ENCODE measurements at places on chromosomes 4 and X. TPM values are rescaled to one million over a fixed set of nuclear protein-coding genes. Genes with fewer than 3 reads are reported as not detected.

GRCh38 chr4:113584407-113585150, 177.0 kb downstream of the CAMK2D start:
- no peak overlapping the region for H3K4me3 ChIP-seq
- H3K27ac ChIP-seq: 0 out of 2 replicates have a peak overlapping the region, but pooled peaks have one; percentile 12
- no peaks in the 10 kb centered on the region for H3K27me3 ChIP-seq
- no peak for DNase-seq
- no peaks in the 10 kb centered on the region for H3K36me3 ChIP-seq

DNA sequence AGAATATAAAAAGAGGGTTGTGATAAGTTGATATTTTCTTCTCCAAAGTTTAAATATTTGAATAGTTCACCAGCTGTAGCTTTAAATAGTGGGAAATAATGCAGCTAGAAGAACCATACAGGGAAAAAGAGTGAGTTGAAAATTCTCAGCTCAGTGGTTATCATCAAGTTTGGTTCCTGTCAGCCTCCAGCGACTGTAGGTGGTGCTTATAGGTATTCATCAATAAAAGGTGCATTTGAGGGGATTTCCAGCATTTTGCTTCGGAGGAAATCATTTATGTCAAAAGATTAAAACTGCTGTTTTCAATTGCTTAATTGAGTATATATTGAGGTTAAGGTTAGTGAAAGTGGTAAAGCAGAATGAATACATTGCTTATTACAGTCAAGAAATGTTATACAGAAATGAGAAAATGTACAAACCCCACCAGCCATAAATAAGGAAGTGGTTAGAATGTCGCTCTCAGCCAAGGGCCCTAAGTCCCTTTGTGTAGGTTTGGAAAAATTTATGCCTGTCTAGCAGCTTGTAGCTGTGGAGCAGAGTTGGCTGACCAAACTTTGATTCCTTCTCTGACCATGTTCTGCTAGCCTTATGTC, 532.9 kb upstream of the FTHL17 start:
- no peak for DNase-seq
- 0 out of 2 replicates have a peak, but pooled peaks cover 9% of the 10 kb centered on the region for H3K4me1 ChIP-seq
- H3K27ac ChIP-seq: no peak overlapping the region
- no peak overlapping the region for H3K4me3 ChIP-seq

DNA sequence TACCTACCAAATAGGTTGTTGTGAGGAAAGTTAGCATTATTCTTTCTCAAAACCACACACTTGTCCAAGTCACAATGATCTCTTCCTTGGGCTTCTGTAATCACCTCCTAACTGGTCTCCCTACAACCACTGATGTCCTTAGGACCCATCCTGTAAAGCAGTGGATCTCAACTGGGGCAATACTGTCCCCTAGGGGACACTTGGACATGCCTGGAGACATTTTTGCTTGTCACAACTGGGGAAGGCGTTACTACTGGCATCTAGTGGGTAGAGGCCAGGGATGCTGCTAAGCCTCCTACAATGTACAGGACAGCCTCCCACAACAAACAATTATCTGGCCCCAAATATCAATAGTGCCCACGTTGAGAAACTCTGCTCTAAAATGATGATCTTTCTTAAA, 118.7 kb upstream of the AP1S2 start:
- no peak overlapping the region for H3K27ac ChIP-seq
- H3K27me3 ChIP-seq: no peaks in the 10 kb centered on the region
- no peak overlapping the region for H3K4me3 ChIP-seq
- peak; percentile 4 for DNase-seq
- no peaks in the 10 kb centered on the region for H3K36me3 ChIP-seq
- H3K4me1 ChIP-seq: no peaks in the 10 kb centered on the region

DNA sequence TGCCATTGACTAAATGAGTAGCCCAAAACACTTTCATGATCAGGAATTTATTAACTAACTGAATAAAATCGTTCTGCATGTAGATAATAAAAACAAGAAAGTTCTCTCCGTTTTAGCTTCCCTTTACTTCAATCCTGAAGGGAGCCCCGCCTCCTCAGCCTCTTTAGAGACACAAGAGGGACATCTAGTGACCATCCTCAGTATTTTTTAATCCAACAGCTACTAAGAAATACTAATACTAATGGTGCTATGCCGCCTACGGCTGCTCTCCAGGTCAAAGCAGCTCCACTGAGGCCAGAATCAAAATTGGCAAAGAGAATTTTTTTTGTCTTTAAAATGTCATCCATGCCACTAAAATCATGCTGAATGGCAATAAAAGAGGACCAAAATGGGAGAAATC, 3.2 kb upstream of the PCDH19 start:
- no peaks in the 10 kb centered on the region for H3K27me3 ChIP-seq
- H3K27ac ChIP-seq: no peak overlapping the region
- no peaks in the 10 kb centered on the region for H3K36me3 ChIP-seq
- no peak overlapping the region for H3K4me3 ChIP-seq
- H3K4me1 ChIP-seq: no peaks in the 10 kb centered on the region

- H3K36me3 ChIP-seq: no peaks in the 10 kb centered on the region
- no peak overlapping the region for H3K27ac ChIP-seq
- H3K27me3 ChIP-seq: no peaks in the 10 kb centered on the region
- no peak for DNase-seq
- no peaks in the 10 kb centered on the region for H3K4me1 ChIP-seq
Measured at GRCh38 chrX:98263135-98263534, 1379.4 kb downstream of the RPA4 start.

DNA sequence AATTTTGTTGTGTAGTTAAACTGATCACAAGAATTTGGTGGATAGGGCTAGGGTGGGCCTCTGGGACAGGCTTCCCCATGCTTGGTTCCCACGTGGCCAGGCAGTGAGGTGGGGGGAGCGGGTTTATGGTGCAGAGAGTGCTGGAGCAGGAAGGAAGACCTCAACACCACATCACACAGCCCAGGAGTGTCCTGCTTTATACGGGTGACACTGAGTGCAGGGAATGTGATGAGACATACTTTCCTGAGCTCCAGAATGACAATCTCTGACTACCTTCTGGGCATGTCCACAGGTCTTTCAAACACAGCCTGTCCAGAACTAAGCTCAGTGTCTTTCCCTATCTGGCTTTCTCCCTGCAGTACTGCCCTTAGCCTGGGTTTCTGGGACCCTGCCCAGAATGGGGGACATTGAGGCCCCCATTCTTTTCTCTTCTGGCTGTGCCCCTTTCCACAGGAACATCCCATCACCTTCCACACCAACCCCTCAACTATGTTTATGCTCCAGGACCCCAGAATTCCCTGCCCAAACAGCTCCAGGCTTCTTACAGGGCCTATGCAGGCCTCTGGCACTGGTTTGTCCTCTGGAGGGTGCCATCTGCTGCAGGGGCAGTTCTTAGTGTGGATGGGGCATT, 36.5 kb upstream of the RASL11B start:
- no peaks in the 10 kb centered on the region for H3K27me3 ChIP-seq
- peaks cover 19% of the 10 kb centered on the region for H3K4me1 ChIP-seq
- H3K27ac ChIP-seq: no peak overlapping the region
- no peak overlapping the region for H3K4me3 ChIP-seq
- no peaks in the 10 kb centered on the region for H3K36me3 ChIP-seq

- no peaks in the 10 kb centered on the region for H3K27me3 ChIP-seq
- H3K36me3 ChIP-seq: no peaks in the 10 kb centered on the region
- H3K27ac ChIP-seq: no peak overlapping the region
- H3K4me3 ChIP-seq: no peak overlapping the region
- DNase-seq: no peak
Measured at GRCh38 chr4:8179074-8179473, 20.0 kb upstream of the SH3TC1 start.

DNA sequence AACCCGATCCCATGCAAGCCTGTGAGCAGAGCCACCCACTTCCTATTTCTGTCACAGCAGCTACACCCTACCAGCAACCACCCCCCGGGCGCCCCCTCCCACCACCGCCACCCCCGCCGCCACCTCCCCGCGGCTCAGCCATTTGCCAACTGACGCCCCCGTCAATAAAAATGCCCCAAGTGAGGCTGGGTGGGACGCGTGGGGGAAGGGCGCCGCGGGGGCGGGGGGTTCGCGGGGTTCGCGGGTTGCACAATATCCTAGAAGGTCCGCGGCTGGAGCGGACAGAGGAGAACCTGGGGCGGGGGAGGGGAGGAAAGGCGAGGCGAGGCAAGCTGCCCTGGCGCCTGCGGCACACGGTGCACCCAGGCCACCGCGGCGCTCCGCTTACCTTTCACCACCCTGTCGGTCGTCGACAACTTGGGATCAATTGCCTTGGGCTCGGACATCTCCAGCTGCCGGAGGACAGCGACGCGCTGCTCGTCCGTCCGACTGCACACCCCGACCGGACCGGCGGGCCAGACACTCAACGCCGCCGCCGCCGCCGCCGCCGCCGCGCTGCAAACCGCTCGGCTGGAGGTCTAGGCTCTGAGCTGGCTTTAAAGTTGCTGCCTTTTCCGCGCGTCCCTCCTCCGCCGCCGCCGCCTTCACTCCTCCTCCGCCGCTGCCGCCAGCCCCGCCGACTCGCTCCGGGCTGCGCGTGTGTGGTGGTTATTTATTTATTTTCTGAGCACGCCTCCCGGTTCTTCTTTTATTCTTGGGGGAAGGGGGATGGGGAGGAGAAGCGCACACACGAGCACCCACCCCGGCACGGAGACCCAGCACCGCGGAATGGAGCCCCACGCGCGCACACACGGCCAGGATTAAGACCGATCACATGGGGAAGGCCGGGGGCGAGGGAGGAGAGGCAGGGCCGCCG, 717 bp downstream of the PPP3CA start:
- H3K4me1 ChIP-seq: peaks cover 30% of the 10 kb centered on the region
- peak; percentile 35 for DNase-seq
- no peaks in the 10 kb centered on the region for H3K36me3 ChIP-seq
- H3K27ac ChIP-seq: peak overlapping the region; percentile 38

DNA sequence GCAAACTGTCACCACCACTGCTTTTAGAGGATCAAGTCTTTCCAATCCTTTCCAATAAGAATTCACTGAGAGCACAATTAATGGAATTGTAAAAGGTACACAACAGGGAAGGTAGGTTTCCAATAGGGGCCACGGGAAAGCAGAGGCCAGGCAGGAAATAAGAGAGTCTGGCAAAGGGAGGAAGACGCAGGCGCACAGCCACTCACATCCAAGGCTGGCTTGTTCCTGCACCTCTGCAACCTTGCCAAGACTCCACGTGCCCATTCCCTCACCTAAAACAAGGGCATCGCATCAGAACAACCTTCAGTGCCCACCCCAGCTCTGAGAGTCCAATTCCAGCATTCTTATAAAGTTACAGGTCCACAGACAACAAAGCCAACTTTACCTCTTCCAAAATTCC, 81.2 kb downstream of the AFAP1 start:
- H3K4me1 ChIP-seq: 0 out of 2 replicates have a peak, but pooled peaks cover 5% of the 10 kb centered on the region
- no peak overlapping the region for H3K4me3 ChIP-seq
- 0 out of 2 replicates have a peak, but pooled peaks cover 7% of the 10 kb centered on the region for H3K36me3 ChIP-seq
- no peak for DNase-seq

- peak overlapping the region; percentile 69 for H3K4me3 ChIP-seq
- DNase-seq: peak; percentile 41
- peak overlapping the region; percentile 83 for H3K27ac ChIP-seq
- H3K4me1 ChIP-seq: peaks cover 15% of the 10 kb centered on the region
- no peaks in the 10 kb centered on the region for H3K36me3 ChIP-seq
Measured at GRCh38 chr4:153204728-153205648, 745 bp downstream of the TRIM2 start.

DNA sequence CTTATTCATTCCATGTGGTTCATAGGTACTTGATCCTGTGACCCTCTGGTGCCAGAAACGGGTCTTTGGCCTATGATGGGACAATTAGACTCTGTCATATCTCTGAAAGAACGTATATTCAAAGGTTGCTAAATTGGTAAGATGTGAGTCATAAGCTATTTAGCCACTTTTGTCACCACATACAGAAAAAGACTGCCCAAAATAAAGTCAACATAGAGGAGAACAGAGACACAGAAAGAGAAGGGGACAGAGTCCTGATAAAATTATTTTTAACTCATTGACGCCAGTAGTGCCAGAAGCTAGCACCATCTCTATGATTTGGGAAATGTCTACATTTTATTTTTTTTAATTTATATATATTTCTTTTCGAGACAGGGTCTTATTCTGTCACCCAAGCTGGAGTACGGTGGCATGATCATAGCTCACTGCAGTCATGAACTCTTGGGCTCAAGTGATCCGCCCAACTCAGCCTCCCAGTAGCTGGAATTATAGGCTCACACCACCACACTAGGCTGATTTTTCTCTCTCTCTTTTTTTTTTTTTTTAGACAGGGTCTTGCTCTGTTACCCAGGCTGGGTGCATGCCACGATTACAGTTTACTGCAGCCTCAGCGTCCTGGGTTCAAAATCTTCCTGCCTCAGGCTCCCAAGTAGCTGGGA, 92.1 kb upstream of the COX18 start:
- H3K36me3 ChIP-seq: 0 out of 2 replicates have a peak, but pooled peaks cover 3% of the 10 kb centered on the region
- H3K27me3 ChIP-seq: no peaks in the 10 kb centered on the region
- H3K4me1 ChIP-seq: no peaks in the 10 kb centered on the region
- H3K4me3 ChIP-seq: no peak overlapping the region
- H3K27ac ChIP-seq: no peak overlapping the region
- DNase-seq: no peak

DNA sequence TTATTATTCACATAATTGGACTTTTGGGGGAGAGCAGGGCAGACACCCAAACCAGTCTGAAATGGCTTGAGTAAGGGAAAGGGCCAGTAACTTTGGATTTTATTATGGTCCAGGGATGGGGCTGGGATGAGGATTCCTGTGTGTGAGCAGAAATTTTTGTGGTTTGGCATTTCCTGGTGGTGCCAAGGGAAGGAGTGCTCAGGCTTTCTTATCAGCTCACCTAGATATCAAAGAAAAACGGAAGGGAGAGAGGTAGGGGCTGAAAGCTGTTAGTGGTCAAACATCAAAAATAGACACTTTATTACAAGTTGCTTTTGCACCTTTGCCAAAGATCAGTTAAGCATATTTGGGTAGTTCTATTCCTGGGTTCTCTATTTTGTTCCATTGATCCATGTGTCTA, 128.5 kb upstream of the DIPK2B start:
- no peak overlapping the region for H3K4me3 ChIP-seq
- no peak for DNase-seq
- no peaks in the 10 kb centered on the region for H3K36me3 ChIP-seq
- no peaks in the 10 kb centered on the region for H3K27me3 ChIP-seq
- no peak overlapping the region for H3K27ac ChIP-seq

- H3K4me3 ChIP-seq: peak within 1 kb of the TSS; percentile 95
- DNase-seq: peak; percentile 80
- no peak within 1 kb of the TSS for H3K27ac ChIP-seq
- peaks cover 20% of the 10 kb centered on the region for H3K4me1 ChIP-seq
- no peaks in the 10 kb centered on the region for H3K27me3 ChIP-seq
- no peaks in the 10 kb centered on the region for H3K36me3 ChIP-seq
Measured at GRCh38 chr4:973431-974397, at the start of gene DGKQ. Gene DGKQ, minus strand, starts transcription at chr4:973569. Its CDS starts 87 bp downstream, at chr4:973482.

Gene GYPE
- total RNA-seq: not detected

Gene PGRMC1
- total RNA-seq: 204 TPM

Gene MSX1
- total RNA-seq: not detected

Data from PC-9 (cell line).